AML-193 (cell line): ENCODE measurements at places on chromosomes 12 and 14.

- DNase-seq = no peak
Measured at GRCh38 chr12:42119085-42119633, 25.5 kb downstream of the GXYLT1 start.

GRCh38 chr12:127531542-127531941, 735.4 kb upstream of the TMEM132C start:
- no peak for DNase-seq

- no peak for DNase-seq
Measured at GRCh38 chr12:96172981-96173380, 21.2 kb upstream of the ELK3 start.

GRCh38 chr14:52153939-52154338, 85.1 kb upstream of the NID2 start:
- no peak for DNase-seq

GRCh38 chr14:73198253-73198652, 39.1 kb upstream of the PAPLN start:
- DNase-seq = no peak

- no peak for DNase-seq
Measured at GRCh38 chr14:27096091-27096490, 498.3 kb upstream of the NOVA1 start.

GRCh38 chr14:55706365-55706684, 126.3 kb downstream of the KTN1 start:
- no peak for DNase-seq

DNA sequence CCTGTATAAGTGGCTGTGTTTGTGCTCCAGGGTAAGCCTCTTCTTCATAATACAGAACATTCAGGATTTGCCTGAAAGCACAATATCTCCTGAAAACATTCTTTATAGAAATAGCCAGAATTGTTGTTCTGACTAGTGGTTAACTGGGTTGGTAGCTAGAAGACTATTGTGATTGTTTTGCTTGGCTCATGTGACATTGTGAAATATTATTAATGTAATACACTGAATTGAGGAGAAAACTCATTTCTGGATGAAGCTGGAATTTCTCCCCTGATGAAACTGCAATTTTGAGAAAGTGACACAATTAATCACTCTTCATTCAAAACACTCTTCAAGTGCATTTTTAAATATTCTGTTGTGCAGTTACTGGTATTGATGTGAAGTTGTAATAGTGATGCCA, 172.3 kb upstream of the PTPRQ start:
- DNase-seq = no peak

- no peak for DNase-seq
Measured at GRCh38 chr12:58871556-58871955, 48.7 kb downstream of the LRIG3 start.

DNA sequence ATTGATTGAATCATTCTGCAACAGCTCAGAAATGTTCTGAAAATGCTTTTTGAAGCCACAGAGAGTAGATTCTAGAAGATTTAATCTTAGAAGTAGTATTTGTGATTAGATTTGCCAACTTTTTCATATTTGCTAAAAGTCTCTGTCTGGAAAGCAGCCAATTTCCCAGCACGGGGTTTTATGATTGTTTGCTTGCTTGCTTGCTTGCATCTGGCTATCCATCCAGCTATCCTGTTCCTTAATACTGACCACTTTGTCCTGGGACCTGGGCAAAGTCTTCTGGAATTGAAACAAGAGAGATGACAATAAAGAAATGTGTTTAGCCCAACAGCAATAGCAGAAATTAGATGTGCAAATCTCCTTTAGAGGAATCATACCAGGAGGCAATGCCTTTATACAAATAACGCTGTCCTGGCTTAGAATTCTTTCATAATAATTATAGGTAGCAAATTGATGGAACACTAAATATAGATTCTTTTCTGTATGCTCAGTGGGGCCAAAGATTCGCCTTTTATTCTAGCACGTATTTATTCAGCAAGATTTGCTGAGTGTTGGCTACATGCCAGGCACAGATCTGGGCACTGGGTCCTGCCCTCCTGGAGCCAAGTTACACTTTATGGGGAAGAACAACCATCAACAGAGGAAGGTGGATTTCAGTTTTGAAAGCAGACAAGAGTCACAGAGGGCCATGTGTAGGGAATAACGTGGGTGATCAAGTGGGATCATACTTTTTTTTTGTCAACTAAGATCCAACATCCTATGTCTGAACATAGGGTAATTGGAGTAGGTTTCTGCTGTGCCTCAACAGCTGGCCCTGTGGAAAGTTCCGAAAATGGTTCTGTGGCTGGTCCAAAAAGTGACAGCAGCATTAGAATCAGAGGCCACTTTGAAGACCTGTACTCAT, 25.3 kb downstream of the MYBPC1 start:
- DNase-seq = no peak
